ENCODE measurements at places on chromosomes 5 and 9. TPM values are rescaled to one million over a fixed set of nuclear protein-coding genes. Genes with fewer than 3 reads are reported as not detected.

Gene PRELID2
- polyA plus RNA-seq, result 0.62 TPM

DNA sequence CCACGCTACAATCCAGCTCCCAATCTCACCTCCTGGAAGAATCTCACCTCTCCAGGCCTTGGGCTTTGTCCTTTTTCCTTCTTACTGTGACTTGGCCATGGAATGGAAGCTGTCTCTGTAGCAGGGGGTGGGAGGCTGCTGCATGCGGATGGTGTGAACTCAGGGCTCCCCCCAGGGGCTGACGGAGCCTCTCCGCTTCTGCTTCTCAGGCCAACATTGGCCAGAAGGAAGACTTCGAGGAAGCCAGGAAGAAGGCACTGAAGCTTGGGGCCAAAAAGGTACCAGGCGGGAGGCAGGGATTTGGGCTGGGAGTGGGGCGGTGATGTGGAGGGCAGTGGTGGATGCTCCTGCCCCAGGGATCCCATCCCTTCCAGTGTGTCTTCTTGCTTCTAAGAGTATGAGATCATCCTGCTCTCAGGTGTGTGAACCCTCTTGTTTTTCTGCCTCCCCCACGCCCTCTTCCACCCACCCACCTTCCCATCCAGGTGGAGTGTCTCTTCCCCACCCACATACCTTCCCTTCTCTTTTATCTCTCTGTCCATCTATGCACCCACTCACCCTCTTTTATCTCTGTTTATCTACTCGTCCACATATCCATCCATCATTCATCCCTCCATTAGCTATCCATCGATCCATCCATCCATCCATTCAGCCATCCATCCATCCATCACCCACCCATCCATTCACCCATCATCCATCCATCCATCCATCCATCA is 9.5 kb downstream of the ASS1 start:
- DNase-seq, result no peak

- DNase-seq, result no peak
Observed at GRCh38 chr5:32551865-32552264, 33.5 kb upstream of the SUB1 start.

DNA sequence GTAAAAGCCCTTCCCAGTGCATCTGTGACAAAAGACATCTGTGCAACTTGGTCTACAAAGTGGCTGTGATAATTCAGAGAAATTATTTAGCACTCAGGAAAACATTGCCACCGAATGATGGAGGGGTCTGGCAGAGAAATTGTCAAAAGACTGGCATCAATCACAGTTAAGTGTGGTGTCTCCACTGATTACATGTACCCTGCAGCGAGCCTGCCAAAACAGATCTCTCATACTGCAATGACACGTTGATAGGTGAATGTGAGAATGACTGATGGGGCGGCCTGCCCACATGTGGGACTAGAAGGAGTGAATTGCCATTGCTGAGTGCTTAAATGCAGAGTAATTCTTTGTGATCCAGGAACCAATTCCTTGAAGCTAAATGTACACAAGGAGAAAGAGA is 136.4 kb upstream of the PCSK5 start:
- no peak for DNase-seq

DNA sequence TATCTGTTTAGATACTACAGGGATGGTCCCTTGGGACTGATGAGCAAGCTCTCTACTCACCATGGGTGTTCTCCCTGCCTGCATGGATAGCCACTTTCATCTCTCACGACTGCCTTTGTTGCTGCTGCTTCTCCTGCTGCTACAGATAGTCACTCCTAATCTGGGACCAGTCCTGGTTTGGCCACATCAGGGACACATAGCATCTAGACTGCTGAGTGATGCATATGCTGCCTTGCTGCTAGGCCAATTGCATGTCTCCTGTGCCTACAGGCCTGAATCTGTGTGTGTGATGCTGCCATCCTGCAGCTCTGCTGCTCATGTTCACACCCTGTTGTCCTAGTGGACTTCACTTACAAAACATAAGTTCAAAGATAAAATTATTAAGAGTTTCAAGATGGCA is 297.1 kb downstream of the HCN1 start:
- DNase-seq, result no peak

Measured in B cell (primary cell).